ENCODE measurements at places on chromosomes 7 and 10.

DNA sequence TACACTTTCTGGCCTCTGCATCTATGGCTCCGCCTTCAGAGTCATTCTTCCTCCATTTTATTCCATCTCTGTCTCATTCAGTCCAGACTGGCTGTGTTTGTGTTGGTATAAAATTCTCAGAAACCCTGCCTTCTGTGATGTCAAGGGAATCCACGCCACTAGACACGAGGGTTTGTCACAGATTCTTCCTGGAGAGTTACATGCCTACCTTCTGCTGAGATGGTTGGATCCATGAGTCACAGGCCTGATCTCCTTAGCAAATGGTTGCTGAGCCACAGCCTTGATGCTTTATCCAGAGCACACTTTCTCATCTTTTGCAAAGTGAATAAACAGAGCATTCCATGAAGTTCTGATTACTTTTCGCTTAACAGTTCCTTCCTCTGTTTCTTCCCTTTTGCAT is 35.9 kb upstream of the TSPAN33 start:
- DNase-seq: no peak

DNA sequence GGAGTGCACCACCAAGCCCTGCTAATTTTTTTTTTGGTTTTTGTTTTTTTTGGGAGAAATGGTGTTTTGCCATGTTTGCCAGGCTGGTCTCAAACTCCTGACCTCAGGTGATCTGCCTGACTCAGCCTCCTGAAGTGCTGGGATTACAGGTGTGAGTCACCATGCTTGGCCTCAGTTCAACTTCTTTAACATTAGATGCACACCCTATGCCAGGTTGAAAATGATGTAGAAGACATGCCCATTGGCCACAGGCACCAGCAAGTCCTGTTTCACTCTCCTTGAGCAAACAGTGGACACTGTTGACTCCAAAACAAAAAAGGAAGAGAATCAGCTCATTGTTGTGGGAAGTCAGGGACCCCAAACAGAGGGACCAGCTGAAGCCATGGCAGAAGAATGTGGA is 1205.3 kb downstream of the REEP3 start:
- no peak for DNase-seq

DNA sequence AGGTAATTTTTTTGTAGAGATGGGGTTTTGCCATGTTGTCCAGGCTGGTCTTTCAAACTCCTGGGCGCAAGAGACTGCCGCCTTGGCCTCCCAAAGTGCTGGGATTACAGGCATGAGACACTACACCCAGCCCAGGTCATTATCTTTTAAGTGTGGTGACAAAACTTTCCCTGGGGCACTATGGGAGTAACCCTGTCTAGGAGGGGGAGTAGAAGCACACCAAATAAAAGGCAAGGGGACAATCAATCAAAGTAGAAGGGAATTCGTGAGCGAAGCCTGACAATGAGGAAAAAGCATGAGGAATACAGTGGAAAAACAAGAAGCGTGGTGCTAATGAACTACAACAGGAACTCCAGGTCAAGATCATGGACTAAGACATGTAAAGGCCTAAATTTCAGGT is 31.4 kb downstream of the IDE start:
- no peak for DNase-seq

GRCh38 chr7:17558558-17559332 is 260.3 kb downstream of the AHR start:
- DNase-seq: no peak

- DNase-seq: no peak
Measured at GRCh38 chr10:130434446-130435385, 298.5 kb downstream of the GLRX3 start.

DNA sequence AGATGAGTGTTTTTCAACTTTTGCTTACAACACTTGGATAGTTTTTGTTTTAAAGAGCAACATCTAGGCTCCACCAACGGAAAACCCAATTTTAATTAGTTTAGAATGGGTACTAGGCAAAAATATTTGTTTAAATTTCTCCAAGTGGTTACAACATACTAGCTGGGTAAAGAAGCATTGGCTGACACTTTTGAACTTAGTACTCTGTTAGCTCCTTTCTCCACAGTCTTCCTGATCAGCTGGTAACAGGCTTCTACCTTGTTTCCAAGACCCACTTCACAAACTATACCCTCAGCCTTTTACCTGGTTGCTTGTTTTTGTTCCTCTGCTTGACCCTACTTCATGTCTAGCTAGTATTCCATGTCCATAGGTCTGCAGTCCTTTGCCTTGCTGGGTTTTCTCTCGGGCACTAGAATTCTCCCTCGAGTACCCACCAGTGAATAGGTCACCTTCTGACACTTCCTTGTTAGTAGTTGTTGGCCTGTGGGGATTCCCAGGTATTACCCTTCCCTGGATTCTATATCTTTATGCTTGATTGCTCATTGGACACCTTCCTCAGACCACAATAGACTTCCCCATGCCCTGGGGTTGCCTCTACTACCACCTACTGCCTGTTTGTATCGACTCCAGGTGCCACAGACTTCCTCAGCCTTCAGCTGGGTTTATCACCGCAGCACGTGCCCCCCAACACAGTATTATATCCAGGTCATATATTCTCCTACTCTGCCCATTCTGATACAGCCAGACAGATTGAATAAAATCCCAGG is 42.0 kb downstream of the PRPS1L1 start:
- DNase-seq: no peak

DNA sequence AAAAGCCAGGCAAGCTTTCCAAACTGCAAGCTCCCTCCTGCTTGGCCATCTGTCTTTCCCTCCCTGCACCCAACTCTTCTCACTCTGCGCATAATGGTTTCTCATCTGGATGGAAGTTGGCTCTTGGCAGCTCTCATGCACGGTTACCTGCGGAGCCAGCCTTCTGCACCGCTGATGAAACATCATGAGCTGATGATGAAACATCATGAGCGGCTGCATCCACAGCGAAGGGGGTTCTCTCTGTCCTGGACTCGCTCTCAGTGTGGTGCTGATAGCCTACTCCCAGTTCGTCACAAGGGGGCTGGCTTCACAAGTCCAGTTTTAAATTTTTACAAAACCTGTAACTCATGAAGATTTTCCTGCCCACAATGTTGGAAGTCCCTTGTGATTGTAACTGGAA is 457.5 kb downstream of the ACTR3B start:
- DNase-seq: no peak

- DNase-seq: no peak
Measured at GRCh38 chr10:89536013-89536354, 590 bp upstream of the SLC16A12 start.

- no peak for DNase-seq
Measured at GRCh38 chr7:137020351-137020750, 151.9 kb downstream of the CHRM2 start.

GRCh38 chr7:22635349-22635748 is 91.7 kb upstream of the IL6 start:
- no peak for DNase-seq

GRCh38 chr10:36188461-36188860 is 546.4 kb upstream of the FZD8 start:
- DNase-seq: no peak

DNA sequence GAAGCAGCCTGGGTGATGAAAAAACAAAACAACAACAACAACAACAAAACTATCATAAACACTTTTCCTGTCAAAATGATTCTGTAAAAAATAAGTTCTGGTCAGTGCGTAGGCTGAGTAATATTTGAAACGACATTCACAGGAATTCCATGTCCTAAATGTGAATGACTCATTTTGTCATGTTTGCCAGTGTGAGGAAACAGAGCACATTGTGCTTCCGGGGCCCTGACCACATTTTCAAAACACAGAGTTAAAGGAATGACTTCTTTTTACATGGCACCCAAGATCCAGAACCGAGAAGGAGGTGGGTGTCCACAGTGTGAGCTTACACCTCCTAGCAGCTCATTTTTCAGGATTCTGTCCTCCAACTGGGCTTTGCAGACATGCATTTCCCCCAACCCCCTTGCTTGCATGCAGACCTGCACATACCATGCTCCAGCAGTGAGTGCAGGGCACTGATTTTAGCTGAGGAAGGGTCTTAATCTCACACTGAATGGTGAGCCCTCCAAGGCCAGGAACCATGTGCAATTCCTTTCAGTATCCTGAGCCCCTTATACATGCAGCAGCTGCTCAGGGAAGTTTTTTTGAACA is 3.0 kb downstream of the CLRN3 start:
- no peak for DNase-seq

GRCh38 chr10:68543004-68543918 is 15.9 kb upstream of the SLC25A16 start:
- DNase-seq: no peak

DNA sequence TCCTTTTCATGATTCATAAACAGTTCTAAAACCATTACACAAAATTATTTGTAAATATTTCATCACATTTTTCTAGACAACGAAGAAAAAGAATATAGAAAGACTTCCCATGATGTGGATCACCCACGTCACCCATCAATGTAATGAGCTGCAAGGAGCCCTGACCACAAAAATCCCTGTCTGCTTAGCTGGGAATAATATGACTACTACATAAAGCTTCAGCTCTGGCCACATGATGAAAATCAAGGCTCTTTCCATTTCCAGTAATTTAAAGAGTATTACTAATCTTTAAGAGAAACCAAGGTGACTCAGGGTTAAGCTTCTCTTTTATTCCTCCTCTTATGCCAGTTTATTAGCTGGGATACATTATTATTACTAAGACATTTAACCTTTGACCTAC is 180.8 kb upstream of the CACNA2D1 start:
- DNase-seq: no peak

- DNase-seq: no peak
Measured at GRCh38 chr10:63603709-63604445, 82.7 kb downstream of the REEP3 start.

DNA sequence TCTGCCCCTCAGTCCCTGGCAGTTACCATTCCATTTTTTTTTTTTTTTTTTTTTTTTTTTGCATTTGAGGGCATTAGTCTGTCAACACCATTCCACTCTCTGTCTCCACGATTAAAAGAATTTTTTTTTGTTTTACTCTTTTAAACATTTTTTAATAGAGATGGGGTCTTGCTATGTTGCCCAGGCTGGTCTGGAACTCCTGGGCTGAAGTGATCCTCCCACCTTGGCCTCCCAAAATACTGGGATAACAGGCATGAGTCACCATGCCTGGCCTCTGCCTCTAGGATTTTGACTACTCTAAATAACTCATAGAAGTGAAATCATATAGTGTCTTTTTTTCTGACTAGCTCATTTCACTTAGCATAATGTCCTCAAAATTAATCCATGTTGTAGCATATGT is 16.5 kb upstream of the CLDN3 start:
- DNase-seq: no peak

- no peak for DNase-seq
Measured at GRCh38 chr10:30114881-30115625, 55.7 kb upstream of the JCAD start.

DNA sequence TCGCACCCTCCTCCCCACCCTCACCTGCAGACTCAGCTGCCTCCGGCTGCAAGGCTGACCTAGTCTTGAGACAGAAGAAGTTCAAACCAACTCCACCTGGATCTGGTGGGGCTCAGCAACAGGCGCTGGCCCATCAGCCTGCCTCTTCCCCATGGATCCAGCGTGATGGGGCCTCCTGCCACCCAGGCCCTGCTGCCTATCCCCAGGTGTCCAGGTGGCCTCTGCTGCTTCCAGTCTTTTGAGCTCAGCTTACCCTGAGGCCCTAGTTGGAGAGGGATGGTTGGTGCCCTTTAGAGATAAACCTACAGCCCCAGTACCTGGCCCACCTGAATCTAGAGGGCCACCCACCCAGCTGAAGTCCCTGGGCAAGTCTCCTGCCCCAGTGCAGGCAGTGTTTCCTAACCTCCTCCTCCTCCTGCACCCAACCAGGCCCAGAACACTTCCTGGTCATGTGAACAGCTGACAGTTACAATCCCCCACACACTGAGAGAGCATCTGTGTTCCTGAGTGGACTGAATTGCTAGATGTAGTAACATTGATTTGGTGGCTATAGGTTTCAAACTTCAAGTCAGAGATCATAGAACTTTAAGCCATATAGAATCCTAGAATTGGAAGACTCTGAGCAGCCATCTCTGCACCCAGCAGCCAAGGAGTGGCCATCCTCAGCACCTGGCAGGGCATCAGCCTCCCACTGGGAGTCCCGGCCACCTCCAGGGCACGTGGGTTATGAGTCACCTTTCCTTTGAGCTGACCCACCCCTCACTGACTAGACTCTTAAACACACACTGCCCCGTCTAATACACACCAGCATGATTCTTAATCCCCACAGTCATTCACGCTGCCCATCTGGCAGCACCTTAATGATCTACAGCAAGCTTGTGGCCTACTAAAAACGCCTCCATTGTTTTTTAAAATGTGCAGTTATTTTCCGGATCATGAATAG is 51.9 kb downstream of the ALOX5 start:
- DNase-seq: no peak

DNA sequence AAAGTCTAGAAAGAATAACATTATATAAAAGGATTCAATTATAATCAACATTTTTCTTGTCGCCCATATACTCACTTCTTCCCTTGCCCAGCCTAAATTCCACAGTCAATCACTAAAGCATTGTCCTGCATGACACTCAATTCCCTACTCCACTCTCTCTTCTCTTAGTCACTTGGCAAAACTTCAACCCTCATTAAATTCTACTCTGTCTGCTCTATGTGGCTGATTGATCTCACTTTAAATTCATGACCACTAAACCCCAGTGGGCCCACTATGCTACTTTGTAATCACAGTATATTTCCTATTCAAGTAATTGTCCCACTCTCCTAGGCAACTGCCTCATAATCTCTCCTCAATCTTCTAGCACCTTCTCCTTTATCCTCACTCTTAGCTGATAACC is 54.1 kb downstream of the MTERF1 start:
- DNase-seq: no peak

DNA sequence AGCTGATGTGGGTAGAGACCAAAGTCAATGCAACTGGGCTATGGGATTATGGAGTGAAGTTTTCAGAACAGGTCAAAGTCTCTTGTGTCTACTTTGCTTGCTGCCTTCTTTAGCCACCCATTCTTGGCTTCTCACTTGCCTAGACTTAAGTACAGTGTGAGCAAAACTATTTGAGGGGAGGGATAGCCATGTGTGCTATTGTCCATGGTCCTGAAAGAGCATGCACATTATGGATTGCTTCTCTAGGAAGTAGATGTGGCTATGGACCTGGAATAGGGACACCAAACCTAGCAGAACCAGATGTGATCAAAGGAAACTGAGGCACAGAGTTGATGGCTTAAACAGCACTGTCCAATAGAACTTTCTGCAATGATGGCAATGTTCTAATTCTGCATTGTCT is 81.9 kb upstream of the ZNF800 start:
- DNase-seq: no peak

GRCh38 chr7:64867863-64868440 is 35.1 kb upstream of the ZNF273 start:
- DNase-seq: no peak

- DNase-seq: no peak
Measured at GRCh38 chr7:28355635-28356319, 56.5 kb upstream of the CREB5 start.

GRCh38 chr7:1342090-1342640 is 109.5 kb downstream of the UNCX start:
- no peak for DNase-seq

DNA sequence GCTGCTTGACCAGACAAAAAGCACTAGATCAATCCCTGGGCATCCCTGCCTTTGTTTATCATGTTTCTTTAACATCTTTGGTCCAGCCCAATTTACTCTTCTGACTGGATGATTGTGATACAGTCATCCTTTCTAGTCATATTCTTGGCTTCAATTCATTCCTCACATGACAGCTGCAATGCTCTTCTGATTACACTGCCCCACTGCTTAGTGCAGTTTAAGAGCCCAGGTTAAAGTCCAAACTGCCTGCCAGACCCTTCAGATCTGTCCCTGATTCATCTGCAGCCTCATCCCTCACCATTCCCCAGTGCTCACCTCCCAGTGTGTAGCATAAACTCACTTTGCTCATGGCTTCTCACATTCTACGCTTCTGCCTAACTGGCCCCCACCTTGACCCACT is 383.8 kb downstream of the TNS3 start:
- no peak for DNase-seq

GRCh38 chr7:141200191-141201108 is 126.6 kb downstream of the TMEM178B start:
- DNase-seq: no peak

Data from stimulated activated CD4-positive, alpha-beta T cell treated with anti-CD3 and anti-CD28 coated beads, Interleukin-2, amount 100 ng/mL, for 4 hours (primary cell).